ENCODE measurements at places on chromosomes 7 and 10.

DNA sequence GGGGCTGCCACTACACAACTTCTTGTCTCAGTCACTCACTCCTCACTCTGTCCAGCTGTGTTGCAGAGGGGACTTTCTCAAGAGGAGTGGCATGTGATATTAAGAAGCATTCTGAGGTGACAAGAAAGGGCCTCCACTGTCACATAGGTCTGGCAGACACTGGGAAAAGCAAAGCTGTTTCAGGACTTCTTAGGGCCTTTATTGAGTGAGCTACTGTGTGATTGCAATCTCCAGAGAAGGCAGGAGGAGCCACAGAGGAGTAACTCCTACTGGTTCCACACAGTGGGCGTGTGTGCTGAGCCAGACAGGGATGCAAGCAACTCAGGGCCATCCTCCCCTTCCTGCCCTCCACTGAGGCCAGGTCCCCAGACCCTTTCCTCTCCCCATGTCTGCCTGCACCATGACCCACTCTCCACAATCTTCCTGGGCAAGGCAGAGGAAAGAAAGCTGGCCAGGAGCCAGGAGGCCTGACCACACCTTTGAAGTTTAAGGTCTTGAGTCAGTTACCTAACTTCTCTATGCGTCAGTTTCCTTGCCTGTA is 262.0 kb upstream of the ZMIZ1 start:
- ATAC-seq, result no peak

- ATAC-seq, result peak; percentile 71
These were observed 21.2 kb downstream of the ZMIZ2 start for GRCh38 chr7:44769776-44770294.

DNA sequence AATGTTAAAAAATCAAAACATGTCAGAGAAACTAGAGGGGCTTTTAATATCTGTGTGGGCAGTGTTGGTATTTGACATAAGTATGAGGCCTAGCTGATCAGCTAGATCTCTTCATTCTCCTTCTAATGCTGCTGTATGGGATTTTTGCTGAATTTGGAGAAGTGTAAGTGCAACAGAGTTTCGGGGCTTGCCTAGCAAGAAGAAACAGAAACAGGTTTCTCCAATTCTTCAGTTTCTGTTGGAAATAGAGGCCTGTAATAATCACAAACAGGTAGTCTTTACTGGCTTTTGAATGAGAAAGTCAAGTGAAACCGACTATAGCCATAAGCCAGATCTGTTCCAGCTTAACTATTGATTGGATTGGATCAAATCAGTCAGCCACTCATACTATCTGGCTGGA is 96.4 kb upstream of the PCLO start:
- no peak for ATAC-seq

GRCh38 chr7:73978661-73979563 is 49.1 kb upstream of the ELN start:
- peak; percentile 25 for ATAC-seq

DNA sequence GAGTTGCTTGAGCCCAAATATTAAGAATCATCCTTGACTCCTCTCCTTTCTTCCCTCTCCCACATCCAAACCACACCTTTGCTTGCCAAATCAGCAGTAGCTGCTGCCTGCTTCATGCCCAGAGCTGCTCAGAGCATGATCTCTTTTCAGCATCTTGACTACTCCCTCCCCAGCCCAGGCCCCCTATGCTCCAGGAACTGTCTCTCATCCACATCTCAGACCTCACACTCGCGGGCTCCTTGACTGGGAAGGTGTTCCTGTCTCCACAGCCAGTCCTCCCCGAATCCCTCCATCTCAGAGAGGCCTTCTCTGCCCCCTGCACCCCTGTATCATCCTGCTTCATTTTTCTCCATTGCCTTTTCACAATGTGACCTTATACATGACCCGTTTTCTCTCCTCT is 157.0 kb downstream of the DNAJB6 start:
- no peak for ATAC-seq

DNA sequence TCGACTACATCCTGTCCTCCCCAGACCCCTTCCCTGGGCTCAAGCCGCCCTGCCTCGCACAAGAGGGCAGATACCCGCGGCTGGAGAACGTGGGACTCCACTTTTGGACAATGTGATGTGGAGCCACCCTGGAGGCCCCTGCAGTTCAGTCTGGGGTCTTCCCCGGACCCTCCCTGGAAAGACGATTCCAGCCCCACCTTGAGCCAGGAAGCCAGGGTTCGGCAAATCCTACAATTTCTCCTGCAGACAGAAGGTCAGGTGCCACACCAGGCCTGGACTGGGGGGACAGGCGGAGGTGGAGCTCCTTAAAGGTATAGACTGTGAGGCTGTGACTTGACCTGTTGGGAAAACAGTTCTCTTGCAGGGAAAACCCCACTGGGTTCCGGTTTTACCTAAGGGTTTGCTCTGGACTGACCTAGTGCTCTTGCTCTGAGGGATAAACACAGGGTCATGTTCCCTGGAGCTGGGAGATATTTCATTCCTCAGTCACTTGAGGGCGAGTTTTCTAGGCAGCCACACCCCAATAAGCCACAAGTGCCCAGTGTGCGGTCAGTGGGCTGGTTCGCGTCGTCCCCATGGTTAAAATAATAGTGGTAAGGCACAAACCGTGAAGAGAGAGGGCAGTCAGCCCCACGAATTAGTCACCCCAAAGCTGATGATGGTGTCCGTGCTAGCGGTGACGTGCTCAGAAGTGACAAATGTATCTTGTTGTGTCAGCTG is 1.6 kb downstream of the FOXL3 start:
- no peak for ATAC-seq

- peak; percentile 91 for ATAC-seq
These were observed at the start of gene CDCA7L for GRCh38 chr7:21945454-21946221. CDCA7L (minus strand) TSS chr7:21945899; CDS start chr7:21945804, 95 bp downstream.

DNA sequence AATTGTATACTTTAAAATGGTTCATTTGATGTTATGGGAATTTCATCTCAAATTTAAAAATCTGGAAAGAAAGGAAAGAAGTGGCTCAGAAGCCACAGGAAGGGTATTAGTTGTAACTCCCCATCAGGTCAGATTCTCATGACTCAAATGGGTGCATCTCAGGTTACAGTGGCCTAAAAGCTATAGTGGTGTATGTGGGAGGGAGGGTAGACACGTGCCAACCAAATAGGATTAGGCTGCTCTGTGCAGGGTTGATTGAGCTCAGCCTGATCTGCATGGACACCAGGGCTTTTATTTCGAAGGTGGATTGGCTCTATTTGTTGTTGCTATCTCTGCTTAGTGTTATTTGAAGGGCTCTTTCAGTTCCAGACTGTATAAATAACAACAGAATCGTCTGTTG is 121.5 kb upstream of the PRR15 start:
- no peak for ATAC-seq

DNA sequence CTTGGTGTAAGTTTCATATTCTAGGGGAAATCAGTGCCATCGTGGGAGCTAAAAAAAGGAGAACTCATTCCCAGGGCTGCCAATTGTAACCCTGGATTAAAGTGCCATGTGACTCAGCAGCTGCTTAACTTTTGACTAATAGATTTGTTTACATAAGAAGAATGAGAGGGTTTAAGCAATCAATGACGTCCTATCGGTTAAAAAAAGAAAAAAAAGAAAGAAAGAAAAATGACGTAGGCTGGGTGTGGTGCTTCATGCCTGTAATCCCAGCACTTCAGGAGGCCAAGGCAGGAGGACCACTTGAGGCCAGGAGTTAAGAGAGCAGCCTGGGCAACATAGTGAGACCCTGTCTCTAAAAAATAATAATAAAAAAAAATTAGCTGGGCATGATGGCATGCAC is 116.2 kb upstream of the AFAP1L2 start:
- peak; percentile 60 for ATAC-seq

GRCh38 chr7:157514746-157515145 is 177.9 kb downstream of the DNAJB6 start:
- ATAC-seq, result no peak

GRCh38 chr7:124992851-124993562 is 63.4 kb upstream of the POT1 start:
- no peak for ATAC-seq

DNA sequence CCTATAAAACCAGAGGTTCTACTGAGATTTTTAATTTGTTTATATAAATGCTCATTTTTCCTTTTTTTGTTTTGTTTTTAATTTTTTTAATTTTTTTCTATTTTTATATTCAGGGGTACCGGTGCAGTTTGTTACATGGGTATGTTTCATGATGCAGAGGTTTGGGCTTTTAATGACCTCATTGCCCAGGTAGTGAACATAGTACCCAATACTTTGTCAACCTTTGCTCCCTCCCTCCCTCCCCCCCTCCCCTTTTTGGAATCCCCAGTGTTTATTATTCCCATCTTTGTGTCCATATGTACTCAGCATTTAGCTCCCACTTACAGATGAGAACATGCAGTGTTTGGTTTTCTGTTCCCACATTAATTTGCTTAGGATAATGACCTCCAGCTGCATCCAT is 94.4 kb upstream of the NEBL start:
- ATAC-seq, result no peak

DNA sequence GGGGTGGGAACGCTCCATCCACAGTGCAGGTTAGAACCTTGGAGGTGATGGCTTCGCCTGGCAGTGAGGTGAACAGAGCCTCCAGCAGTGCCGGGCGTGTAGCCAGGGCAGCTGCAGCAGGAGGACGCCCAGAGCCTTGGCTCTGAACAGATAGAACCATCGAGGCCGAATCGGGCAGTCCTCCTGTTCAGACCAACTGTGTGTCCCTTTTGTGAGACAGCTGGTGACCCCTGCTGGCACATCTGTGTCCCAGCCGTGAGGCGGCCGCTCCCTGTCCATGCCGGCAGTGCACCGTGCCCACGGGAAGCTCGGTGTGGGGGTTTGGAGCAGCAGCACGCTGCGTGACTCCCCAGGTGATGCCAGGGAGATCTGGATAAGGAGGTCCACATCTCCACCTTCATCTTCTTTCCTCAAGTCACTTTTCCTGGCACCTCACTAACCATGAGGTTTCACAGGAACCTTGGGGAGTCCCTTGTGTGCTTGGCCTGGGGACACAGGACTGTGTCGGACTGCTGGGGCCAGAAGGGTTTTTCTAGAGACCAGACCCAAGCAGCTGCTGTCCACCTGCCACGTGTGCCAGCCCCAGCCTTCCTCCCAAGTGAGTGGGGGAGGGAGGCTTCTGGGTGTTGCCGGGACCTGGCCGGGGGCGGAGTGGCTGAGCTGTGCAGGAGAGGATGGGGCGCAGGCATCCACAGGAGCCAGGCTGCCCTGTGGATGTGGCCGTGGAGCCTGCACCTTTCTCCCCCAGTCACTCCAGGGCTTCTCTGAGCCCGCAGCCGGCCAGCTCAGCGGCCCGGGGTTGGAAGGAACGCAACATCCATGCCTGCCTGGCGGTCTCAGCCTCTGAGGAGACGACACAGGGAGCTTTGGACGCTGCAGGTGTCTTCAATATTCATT is 69.4 kb downstream of the DNAJB6 start:
- no peak for ATAC-seq

DNA sequence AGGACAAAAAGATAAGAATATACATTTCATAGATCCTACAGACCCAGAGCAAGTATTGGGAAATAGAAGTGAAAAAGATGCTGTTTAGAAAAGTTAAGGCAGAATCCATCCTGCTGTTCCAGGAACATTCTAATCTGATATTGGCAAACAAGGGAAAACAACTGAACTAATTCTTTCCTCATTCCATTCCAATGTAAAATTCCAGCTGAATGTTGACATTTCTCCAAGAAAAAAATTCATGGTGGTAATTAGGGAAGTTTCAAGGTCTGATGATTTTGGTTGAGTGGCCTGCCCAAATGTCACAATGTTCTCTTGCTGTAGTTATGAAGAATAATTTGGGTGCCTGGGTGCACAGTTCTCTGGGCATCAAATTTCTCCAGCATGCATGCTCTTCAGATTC is 15.2 kb downstream of the PIP start:
- ATAC-seq, result no peak

DNA sequence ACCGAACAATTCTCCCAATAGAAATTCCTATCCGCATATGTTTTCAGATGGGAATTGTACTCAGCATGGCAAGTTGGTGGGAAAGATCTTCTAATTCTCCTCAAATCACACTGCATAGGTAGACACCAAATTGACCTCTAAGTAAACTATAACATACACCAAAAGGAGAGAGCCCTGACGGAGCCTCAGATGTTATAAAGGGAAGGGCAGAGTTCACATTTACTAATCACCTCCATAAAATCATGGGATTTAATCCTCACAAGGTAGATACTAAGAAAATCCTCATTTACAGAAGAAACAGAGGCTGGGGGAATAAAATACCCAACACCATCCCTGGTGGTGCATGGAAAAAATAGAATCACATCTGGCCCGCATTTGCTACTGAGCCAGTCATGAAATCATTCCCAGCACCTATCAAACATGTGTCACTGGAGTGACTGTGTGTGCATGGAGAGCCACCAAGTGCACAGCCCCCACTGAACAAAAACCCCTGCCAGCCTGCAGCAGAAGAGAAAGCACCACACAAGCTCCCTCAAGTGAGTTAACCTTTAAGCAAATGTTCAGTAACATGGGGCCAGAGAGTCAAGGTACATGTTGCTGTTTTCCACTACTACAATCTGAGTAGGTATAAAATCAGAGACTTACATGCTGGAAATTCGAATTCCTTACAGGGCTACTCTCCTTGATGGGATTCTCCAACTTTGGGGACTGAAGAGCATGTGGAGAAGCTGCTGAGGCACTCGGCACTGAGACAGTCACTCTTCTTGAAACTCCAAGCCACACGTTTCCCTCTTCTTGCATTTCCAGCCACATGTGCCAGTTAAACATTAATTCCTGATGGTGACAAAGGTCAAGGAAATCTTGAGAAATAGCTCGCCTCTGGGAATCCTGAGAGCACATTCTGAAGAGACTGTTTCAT is at the start of gene DDC:
Gene DDC, minus strand, starts transcription at position 766 of the 919 bp plus-strand sequence. CDS start 21,320 bp downstream, outside the sequence.
- ATAC-seq, result no peak

GRCh38 chr10:111545861-111546605 is 469.2 kb downstream of the ADRA2A start:
- ATAC-seq, result no peak

DNA sequence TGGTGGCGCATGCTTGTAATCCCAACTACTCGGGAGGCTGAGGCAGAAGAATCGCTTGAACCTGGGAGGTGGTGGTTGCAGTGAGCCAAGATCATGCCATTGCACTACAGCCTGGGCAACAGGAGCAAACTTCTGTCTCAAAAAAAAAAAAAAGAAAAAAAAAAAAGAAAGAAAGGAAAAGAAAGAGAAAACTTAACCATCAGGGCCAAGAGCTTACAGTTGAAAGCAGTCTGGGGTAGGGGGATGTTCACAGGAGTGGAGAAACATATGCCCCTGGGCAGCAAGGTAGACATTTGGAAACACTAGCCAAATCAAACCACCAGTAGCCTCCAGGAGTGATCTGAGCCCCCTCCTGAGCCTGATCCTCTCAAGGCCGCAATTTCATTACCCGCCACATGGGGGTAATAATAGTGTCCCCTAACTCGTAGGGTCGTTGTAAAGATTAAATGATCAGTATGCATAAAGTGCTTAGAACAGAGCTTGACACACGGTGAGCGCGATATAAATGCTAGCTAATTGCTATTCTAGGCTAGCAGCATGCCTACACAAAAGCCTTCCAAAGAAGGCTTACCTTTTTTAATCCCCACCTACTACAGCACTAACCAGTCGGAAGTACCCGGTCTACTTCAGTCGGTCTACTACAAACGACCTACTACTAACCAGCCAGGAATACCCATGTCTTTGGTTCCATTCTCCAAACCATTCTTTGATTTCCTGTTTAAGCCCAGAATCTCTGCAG is 274.3 kb upstream of the NEBL start:
- ATAC-seq, result no peak

All from gastroesophageal sphincter (tissue), 4 donors.